Stomach (tissue), 19 donors: ENCODE measurements at places on chromosomes 12 and 14.

DNA sequence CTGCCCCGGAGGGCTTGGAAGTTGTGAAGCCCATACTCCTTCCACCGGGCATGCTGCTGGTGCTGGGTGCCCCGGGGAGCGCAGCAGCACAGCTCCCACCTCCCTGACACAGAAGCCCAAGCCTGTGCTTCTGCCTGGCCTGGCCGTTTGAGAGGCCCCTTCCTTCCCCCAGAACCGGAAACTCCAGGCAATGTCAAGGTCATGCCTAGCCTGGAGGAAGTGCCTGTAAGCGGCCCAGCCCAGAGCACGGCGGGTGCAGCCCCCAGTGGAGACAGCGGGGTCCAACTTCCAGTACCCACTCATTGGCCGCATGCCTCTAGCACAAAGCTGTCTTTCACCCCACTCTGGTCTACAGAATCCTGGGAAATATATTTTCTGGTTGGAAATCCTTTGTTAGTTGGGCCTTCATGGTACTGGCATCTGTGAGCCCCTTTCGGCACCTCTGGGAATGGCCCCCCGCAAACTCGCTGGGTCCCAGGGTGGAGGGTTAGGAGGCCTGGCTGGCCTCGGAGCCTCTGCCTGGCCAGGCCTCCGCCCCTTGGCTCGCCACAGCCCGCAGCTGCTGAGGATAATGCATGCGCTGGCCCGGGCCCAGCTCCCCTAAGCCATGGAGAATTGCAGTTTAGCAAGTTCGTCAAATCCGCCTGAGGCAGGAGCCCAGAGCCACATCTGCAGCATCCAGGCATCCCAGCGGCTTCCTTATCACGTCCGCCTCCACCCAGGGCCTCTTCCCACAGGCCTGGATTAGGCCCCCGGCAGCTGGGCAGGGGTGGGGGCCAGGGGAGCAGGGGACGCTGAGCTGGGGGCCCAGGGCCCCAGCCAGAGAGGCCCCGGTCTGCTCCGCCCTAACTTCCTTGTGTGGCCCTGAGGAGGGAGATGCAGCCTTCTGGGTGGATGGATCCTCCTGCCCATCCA, 48.9 kb upstream of the DLK1 start:
- peak; percentile 58 for DNase-seq

DNA sequence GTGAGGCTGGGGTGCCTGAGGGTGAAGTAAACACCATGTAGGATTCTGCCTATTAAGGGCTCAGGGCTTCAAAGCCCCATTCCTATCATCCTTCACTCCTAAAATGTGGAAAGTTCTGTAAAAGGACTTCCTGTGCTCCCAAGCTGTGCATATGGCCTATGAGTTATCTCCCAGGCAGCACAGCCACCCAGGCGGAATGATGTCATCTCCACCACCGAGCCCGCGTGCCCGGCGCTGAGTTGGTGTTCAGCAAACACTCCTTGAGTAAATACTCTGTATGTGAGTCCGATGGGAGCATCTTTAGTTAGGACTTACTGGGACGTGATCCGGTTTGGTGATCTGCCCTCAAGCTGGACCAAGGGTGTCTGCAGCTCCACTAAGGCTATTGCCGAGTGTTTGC, 437.3 kb downstream of the MED13L start:
- DNase-seq, result no peak

GRCh38 chr14:32497248-32497647, 168.2 kb downstream of the AKAP6 start:
- no peak for DNase-seq

DNA sequence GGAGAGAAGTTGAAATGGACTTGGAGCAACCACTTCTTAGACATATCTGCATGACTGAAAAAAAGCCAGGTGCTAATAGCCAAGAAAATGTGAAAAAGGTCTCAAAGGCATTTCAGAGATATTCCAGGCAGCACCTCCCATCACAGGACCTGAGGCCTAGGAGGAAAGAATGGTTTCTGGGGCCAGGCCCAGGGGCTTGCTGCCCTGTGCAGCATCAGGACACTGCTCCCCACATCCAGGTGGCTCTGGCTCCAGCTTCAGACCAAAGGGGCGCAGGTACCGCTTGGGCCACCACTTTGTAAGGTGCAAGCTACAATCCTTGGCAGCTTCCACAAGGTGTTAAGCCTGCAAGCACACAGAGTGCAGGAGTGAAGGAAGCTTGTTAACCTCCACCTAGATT, 114.3 kb downstream of the PIK3C2G start:
- no peak for DNase-seq
